ENCODE measurements at places on chromosomes 2 and 18.
A peak's percentile ranks its signal among the peaks of the same experiment; 100 is the strongest.

DNA sequence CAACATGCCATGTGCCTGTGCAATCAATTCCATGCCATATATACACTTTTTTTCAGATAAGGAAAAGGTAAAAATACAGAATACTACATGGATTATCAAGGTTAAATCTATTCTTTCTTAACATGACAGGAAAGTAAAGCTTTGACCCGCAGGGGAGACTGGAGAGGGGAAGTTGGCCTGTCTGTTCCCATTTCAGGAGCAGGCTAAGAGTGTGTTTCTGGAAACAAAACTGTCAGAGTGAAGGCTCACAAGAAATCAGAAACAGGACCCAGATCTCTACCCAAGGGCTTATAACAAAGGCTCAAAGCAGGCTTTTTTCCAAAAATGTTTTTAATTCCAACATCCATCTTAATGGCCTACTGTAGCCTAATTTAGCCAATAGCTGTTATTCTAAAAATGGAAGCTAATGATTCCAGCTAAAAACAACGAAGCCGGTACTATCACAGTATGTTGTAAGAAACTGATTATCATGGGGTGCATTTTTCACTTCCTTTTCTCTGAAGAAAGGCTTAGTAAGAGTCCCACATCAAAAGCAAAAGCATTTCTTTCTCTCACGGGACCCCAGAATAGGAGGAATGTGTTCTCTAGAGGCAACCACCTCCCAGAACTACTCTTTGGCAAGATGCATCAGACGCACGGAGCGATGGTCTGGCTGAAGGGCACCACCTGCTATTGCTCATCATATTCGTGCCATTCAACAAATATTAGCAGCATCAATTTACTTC, 41.4 kb downstream of the FECH start:
- peak; percentile 74 for DNase-seq

DNA sequence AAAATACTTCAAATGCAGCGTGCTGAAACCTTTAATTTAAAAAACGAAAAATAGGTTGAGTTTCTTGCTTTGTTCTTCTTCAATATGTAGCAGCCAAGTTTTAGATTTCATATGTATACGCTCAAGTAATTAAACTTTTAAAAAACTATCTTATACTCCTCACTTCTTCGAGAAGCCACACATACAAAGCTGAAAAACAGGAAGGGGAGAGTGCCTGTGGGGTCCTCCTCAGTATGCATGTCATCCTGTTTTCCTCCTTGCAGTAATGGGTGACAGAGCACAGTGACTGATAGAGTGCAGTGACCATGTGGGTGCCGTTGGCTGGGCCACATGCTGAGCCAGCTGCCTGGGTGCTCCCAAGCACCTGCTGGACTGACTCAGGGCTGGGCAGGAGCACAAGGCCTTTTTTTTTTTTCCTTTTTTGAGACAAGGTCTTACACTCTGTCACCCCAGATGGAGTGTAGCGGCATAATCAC, 33.3 kb downstream of the UXS1 start:
- DNase-seq: peak; percentile 25

DNA sequence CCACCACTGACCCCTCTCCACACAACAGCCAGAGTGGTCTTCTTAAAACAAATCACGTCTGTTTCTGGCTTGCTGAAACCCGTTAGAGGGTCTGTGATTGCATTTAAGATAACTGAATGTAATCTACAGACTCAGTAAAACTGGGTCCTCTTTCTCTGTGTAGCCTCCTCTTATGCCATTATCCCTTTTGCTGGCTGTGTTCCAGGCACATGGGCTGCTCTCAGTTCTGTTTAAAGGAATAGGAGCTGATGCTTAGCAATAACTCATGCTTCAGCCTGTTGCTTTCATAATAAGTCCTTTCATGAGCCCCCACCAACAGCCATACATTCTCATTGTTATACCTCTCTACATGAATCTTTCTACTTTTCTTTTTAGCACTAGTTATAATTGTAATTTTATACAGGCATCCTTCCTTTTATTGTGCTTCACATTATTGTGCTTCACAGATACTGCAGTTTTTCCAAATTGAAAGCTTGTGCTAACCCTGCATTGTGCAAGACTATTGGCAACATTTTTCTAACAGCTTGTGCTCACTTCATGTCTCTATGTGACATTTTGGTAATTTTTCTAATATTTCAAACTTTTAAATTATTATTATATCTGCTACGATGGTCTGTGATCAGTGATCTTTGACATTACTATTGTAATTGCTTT, 782.6 kb downstream of the MBD2 start:
- DNase-seq: no peak

- no peak for DNase-seq
Observed at GRCh38 chr2:120294008-120294340, 41.3 kb downstream of the RALB start.

DNA sequence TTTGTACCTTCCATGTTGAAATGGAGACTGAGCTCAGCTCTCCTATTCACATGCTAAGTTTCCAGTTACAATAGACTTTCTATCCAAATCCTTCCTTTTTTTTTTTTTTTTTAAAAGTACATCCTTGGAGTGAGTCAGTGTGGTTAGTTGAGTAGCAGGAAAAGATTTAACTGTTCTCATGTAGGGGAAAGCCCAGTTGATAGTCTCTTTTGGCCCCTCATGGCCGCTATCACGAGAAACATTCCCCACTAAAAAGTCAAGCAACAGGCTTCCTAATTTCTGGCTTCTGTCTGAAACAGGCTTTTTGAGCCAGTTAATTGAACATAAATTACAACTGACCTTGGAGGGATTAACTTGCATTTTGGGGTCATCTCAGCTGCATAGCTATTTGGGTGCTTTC, 161.3 kb downstream of the MEIS1 start:
- DNase-seq: no peak

DNA sequence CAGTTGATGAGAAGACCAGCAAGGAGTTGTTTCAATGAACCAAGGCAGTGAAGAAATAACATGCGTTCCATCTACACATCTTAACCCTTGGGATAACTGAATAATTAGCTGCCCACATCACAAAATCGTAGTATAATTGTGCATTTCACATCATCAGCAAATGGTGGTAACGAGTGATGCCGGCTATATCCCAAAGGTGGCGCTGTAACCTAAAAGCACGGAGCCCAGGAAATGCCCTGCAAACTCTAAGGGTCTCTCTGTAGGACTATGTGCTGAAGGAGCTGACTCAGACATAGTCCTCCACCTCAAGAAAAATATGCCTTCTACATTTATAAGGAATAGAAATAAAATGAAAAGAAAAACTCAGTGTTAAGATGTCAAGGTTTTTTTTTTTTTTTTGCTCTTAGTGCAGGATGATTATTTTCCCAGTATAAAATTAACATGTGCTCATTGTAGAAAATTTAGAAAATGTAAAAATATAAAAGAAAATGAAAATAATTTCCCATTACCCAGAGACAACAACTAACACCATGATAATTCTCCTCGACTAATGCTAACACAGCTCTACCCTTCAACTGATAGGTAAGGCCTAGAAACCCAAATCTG, 23.1 kb upstream of the DSG3 start:
- DNase-seq: peak; percentile 9

- DNase-seq: no peak
Observed at GRCh38 chr2:9690716-9691498, 60.1 kb upstream of the YWHAQ start.

DNA sequence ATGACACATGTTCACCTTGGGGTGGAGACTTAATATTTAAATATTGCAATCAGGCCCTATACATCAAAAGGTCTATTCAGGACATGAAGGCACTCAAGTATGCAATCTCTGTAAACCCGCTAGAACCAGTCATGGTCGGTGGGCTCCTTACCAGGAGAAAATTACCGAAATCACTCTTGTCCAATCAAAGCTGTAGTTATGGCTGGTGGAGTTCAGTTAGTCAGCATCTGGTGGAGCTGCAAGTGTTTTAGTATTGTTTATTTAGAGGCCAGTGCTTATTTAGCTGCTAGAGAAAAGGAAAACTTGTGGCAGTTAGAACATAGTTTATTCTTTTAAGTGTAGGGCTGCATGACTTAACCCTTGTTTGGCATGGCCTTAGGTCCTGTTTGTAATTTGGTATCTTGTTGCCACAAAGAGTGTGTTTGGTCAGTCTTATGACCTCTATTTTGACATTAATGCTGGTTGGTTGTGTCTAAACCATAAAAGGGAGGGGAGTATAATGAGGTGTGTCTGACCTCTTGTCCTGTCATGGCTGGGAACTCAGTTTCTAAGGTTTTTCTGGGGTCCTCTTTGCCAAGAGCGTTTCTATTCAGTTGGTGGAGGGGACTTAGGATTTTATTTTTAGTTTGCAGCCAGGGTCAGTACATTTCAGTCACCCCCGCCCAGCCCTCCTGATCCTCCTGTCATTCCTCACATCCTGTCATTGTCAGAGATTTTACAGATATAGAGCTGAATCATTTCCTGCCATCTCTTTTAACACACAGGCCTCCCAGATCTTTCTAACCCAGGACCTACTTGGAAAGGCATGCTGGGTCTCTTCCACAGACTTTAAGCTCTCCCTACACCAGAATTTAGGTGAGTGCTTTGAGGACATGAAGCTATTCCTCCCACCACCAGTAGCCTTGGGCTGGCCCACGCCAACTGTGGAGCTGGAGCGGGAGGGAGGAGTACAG, 108.1 kb downstream of the XRCC5 start:
- no peak for DNase-seq

DNA sequence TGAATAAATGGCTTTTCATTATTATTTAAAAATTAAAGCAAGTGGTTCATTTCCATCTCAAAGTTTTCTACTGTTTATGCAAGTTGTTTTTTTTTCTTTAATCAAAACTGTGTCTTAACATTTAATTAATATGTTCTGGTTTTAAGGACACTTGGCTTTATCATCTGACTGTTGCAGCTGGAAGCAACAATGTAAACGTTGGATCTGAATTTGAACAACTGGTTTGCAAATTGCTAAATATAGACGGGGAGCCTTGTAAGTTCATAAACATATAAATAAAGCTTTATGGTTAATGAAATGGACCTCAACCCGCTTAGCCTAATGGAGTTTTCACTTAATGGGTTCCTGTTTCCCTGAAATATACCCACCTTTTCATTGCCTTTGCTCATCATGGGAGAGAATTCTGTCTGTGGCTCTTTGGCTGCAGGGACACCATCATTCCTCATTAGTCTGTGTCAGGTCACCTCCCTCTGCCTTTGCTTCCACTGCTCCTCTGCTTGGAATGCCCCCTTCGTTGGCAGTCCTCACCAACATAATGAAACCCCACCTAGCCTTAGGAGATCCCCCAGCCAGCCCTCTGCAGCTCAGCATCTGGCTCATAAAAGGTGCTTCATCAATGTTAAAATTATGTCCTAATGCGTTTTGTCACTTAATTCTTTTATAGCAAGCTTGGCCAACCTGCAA, 44.2 kb upstream of the DYNC2LI1 start:
- DNase-seq: no peak

- peak; percentile 27 for DNase-seq
Observed at GRCh38 chr2:168731616-168732015, 70.8 kb upstream of the NOSTRIN start.

- DNase-seq: no peak
Observed at GRCh38 chr2:145350011-145350410, 830.1 kb upstream of the ZEB2 start.

DNA sequence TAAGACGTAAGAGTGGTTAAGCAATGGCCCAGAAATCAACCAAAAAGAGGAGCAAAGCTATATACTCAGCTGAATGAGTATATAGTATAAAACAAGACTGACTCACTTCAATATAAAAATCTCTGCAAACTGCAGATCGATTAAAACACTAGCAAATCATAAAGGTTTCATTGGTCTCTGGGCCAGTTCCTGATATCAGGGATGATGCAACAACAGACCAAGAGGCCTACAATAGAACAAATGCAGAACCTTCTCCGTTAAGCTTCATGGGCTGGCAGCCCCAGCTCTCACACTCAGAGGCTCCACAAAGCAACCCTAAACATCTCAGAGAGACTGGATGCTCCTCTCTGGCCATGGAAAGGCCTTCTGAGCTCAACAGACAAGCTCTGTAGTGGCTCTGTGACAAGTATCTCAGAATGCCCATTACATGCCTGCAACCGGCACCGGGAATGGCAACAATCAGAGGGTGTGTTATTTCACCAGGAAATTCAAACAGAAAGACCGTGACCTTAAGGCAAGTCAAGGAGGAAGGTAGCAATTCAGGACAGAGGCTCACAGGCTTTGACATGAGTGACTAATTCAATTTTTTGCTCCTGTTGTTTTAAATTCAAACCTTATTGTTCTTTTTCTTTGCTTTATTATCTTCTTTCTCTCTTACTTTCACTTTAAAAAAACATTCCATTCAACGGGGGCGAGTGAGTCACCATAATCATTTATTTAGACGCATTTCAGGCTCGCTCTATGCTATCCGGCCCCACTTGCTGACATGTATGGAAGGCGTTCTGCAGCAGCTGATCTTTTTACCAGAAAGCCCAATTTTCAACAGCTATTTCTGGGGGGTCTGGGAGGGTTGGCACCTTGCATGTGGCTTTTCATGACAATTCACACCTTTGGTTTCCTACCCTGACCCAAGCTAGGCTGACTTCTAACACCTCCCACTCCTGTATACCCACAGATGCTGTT, 15.1 kb downstream of the CYRIA start:
- DNase-seq: peak; percentile 74

DNA sequence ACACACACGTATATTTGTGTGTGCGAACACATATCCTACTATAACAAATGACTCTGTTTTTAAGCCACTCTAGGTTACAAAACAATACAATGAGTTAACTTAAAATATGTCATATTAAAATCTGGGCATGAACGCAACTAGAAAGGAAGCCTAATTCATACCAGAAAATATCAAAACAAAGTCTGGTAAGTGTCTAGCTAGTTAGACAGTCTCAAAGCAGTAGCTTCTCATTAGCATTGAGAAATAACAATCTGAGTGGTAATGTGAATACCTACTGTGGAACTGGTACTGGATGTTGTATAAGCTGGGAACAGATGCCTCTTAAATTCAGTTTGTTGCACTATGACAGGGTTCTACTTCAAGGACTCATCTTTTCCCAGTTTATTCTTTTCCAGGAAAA, 32.5 kb upstream of the WIPF1 start:
- no peak for DNase-seq

- DNase-seq: no peak
Observed at GRCh38 chr18:62935994-62936393, 220.7 kb downstream of the PHLPP1 start.

DNA sequence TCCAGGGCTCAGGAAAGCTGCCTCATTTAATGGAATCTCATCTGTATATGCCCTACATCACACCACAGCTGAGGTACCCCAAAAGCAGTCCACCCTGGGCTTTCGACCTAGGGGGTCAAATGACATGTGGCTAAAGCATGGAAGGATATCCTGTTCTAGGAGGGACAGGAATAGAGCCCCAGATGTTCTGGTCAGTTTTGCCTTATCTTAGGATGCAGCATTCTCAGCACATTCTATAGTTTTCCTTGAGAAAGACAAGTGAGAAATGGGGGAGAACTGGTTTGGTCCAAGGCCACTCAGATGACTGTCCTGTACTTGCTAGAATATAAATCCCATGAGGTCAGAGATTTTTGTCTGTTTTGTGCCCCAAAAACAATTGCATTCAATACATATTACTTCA, 688.0 kb upstream of the ZEB2 start:
- no peak for DNase-seq

GRCh38 chr2:201116959-201117734, 1.2 kb downstream of the CFLAR start:
- DNase-seq: peak; percentile 73
